ENCODE measurements at places on chromosomes 16 and 17. TPM values are rescaled to one million over a fixed set of nuclear protein-coding genes. Genes with fewer than 3 reads are reported as not detected.

The DNASE1L2 gene
- 0.74 TPM for polyA plus RNA-seq

DNA sequence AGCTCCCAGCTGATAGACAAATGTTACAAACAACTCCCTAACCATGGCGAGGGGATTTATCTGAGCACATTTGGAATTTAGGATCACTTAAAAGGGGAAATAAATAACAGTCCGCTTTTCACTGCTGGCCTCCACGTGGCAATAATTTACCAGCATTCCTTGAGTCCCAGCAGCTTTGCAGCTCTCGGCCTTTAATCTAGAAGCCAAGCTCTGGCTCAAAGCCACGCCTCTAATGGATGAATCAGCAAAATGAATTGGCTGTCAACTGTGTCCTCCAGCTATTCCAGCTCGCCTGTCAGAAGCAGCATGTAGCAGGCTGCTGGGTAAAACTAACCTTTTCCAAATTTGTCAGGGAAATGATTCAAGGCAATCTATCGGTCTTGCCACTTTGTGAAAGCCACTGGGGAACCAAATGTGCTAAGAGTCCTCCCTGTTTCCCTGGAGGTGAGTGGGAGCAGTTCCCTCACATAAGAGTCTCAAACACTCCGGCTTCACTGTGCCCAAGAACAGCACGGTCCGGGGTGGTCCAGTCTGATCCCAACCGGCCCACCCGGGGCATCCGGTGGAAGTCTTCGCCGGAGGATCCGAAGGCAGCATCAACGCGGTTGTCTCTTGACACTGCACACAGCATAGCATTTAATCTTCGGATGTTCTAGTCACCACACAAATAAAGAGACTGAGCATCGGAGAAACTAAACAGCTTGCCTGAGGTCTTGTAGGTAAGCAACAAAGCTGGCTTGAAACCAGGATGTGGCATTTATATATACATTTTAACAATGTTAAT is 143.3 kb downstream of the PARN start:
- peak; percentile 84 for DNase-seq

DNA sequence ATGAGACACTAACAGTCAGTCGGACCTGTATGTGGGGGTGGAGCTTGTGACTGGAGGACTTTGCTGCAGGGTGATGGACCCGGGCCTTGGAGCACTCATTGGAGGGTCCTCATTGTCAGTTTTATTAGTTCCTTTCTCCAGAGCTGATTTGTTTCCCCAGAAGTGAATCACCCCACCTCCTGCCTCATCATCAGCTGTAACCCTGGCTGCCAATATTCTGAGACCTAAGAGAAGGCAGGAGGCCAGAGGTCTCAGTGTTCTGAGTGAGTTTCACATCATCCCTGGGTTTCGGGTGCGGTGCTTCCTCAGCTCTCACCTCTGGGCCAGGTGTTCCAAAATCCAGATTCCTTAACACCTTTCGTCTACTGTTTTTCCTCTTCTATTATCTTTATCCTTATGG is 49.9 kb upstream of the KIFC3 start:
- no peak for DNase-seq

- no peak for DNase-seq
These were observed 385.8 kb upstream of the MAF start for GRCh38 chr16:79986352-79986751.
